ENCODE measurements at places on chromosomes 16 and 17. TPM values are rescaled to one million over a fixed set of nuclear protein-coding genes. Genes with fewer than 3 reads are reported as not detected.
A peak's percentile ranks its signal among the peaks of the same experiment; 100 is the strongest.

The ARHGAP23 gene
- 9.3 TPM for total RNA-seq

GRCh38 chr17:42819939-42820535 lies 4.0 kb downstream of the BECN1 start:
- H3K27ac ChIP-seq = no peak overlapping the region
- no peaks in the 10 kb centered on the region for H3K27me3 ChIP-seq
- H3K4me1 ChIP-seq = no peaks in the 10 kb centered on the region
- H3K36me3 ChIP-seq = peaks cover 35% of the 10 kb centered on the region

- H3K36me3 ChIP-seq = no peaks in the 10 kb centered on the region
- H3K4me3 ChIP-seq = no peak overlapping the region
- no peak overlapping the region for H3K27ac ChIP-seq
- DNase-seq = no peak
- no peaks in the 10 kb centered on the region for H3K4me1 ChIP-seq
Observed at GRCh38 chr16:57970319-57970718, 609 bp downstream of the CNGB1 start.

The MT1G gene
- not detected for total RNA-seq

The GCSH gene
- total RNA-seq = 9.3 TPM

- H3K4me3 ChIP-seq = no peak overlapping the region
- no peak overlapping the region for H3K27ac ChIP-seq
- no peaks in the 10 kb centered on the region for H3K4me1 ChIP-seq
- DNase-seq = no peak
Observed at GRCh38 chr16:17963185-17963836, 373.2 kb downstream of the NPIPA8 start.

DNA sequence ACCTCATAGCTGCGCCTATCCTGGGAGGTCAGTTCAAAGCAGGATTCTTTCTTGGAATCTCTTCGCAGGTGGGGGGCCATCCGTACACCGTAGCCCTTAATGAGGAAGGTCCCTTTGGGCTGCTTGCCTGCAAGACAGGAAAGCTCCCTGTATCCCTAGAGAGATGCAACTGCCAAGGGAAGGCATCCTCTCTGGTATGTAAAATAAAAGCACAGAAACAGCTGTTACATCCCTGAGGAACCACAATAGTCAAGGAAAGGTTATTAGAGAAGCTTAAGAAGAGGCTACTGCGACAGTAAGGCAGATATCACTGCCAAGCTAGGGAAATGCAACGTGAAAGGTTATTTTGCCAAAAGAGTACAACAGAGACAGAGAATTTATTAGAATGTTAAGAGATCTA lies 77.2 kb downstream of the SNX11 start:
- no peak overlapping the region for H3K27ac ChIP-seq
- H3K4me3 ChIP-seq = no peak overlapping the region
- H3K36me3 ChIP-seq = no peaks in the 10 kb centered on the region
- no peaks in the 10 kb centered on the region for H3K4me1 ChIP-seq
- DNase-seq = no peak
- H3K27me3 ChIP-seq = peaks cover 65% of the 10 kb centered on the region

The ESRP2 gene
- total RNA-seq = under 0.01 TPM

DNA sequence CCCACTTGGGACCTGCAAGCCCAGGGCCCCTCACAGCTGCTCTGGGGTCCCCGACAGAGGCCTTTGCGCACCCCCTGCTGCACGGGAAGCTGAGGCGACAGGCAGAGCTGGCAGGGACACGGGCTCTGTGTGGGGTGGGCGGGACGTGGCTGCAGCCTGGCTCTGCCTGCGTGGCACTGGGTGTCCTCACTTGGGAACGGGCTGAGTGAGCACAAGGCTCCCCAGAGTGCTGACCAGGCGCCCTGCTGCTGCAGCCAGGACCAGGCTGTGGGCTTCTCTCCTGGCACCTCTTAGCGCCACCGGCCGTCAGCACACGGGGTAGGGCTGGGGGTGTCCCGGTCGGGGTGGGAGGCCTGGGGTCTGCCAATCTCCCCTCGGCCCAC lies 6.6 kb downstream of the C1QTNF8 start:
- DNase-seq = no peak
- no peak overlapping the region for H3K4me3 ChIP-seq
- no peak overlapping the region for H3K27ac ChIP-seq
- no peaks in the 10 kb centered on the region for H3K36me3 ChIP-seq
- H3K27me3 ChIP-seq = peaks cover 23% of the 10 kb centered on the region

DNA sequence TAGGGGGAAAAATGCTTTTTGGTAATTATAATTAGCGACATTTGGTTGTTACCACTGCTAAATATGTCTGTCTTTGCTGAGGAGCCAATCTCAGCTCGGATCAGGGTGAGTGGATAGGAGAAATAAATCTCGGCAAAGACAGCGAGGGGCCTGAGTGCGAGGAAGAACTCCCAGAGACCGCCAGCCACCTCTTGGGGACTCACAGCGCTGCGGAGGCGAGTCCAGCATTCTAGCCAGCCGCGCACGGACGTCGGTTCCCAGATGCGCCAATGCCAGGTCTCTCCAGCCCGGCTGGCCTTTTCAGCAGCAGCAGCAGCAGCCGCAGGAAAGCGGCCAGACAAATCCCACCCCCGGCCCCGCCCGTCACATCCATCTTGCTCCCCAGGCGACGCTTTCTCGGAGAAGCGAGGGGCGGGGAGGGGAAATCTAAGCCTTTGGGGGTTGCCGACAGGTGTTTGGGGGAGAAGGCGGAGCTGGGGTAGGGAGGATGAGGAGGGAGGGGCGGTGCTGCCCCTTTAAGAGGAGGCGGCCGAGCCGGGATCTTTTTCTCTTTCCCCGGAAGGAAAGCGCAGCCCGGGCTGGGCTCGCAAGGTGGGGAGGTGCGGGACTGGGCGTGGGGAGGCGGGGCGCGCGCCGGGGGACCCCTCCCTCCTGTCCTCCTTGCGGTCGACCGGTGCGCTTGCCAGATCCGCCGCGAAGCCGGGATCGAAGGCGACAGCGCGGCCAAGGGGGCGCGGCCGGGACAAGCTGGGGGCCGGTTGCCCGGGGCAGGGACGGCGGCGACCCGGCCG lies at the start of gene ITGA3:
Gene ITGA3 (plus strand): TSS at position 685 of the 791 bp plus-strand sequence. CDS start 330 bp downstream, outside the sequence.
- DNase-seq = peak; percentile 85
- no peaks in the 10 kb centered on the region for H3K36me3 ChIP-seq
- no peaks in the 10 kb centered on the region for H3K27me3 ChIP-seq
- peaks cover 53% of the 10 kb centered on the region for H3K4me1 ChIP-seq

The SLFN14 gene
- not detected for total RNA-seq

The HID1 gene
- total RNA-seq = 0.18 TPM

The ABI3 gene
- 1.1 TPM for total RNA-seq

The RNF112 gene
- total RNA-seq = 2.5 TPM

- peaks cover 11% of the 10 kb centered on the region for H3K4me1 ChIP-seq
- H3K4me3 ChIP-seq = no peak overlapping the region
- H3K27ac ChIP-seq = no peak overlapping the region
- no peaks in the 10 kb centered on the region for H3K36me3 ChIP-seq
- H3K27me3 ChIP-seq = no peaks in the 10 kb centered on the region
Observed at GRCh38 chr16:12262454-12263180, 286.1 kb downstream of the SNX29 start.

- H3K27ac ChIP-seq = peak overlapping the region; percentile 95
- no peak overlapping the region for H3K4me3 ChIP-seq
- H3K36me3 ChIP-seq = no peaks in the 10 kb centered on the region
- peak; percentile 99 for DNase-seq
- no peaks in the 10 kb centered on the region for H3K27me3 ChIP-seq
Observed at GRCh38 chr17:40542558-40543411, 22.5 kb downstream of the CCR7 start.

GRCh38 chr17:48850792-48851323 lies 20.0 kb downstream of the CALCOCO2 start:
- DNase-seq = no peak
- H3K27me3 ChIP-seq = no peaks in the 10 kb centered on the region
- H3K4me1 ChIP-seq = no peaks in the 10 kb centered on the region

GRCh38 chr16:14024283-14024682 lies 46.8 kb upstream of the MRTFB start:
- peaks cover 8% of the 10 kb centered on the region for H3K27me3 ChIP-seq
- H3K27ac ChIP-seq = no peak overlapping the region
- no peaks in the 10 kb centered on the region for H3K36me3 ChIP-seq

- DNase-seq = peak; percentile 24
- peak overlapping the region; percentile 36 for H3K4me3 ChIP-seq
- no peaks in the 10 kb centered on the region for H3K27me3 ChIP-seq
- no peaks in the 10 kb centered on the region for H3K36me3 ChIP-seq
Observed at GRCh38 chr17:31550389-31551056, 159.0 kb downstream of the RAB11FIP4 start.

DNA sequence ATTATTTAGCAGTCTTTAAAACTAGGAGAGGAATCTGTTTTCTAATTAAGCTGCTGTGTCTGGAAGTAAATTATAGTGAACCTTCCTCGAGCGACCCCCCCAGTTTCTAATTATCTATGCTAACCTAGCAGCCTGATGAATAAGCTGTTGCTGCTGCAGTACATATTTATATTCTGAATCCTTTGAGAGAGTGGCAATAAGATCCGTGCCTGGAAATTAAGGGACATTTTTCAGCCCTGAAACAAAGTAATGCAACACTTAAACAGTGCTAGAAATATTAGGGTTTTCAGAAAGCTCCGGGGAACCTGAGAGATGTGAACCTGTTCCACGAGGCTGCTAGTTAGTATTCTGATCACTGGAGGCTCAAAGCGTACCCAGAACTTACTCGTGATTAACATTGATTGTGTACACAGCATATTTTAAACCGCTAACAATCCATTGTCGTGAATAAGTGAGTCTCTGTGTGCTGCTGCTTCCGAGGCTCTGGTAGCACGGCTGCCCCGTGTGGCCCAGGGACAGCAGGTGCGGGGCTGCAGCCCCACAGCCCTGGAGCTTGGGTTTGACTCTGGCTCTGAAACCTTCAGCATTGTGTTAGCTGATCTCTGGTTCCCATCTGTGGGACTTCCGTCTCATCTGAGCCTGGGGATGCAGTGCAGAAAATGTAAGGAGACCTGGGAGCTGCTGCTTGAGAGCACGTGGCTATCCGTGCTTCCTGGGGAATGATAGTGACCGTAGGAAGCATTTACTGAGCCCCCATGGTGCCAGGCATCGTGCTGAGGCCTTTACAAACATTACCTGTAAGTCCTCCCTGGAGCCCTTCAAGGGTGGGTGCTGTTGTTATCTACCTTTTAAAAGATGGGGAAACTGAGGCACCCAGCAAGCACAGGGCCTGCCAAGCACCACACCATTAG lies 190.9 kb upstream of the CHMP6 start:
- DNase-seq = no peak
- H3K36me3 ChIP-seq = peaks cover 4% of the 10 kb centered on the region
- H3K27ac ChIP-seq = no peak overlapping the region
- H3K4me1 ChIP-seq = peaks cover 14% of the 10 kb centered on the region
- no peaks in the 10 kb centered on the region for H3K27me3 ChIP-seq
- no peak overlapping the region for H3K4me3 ChIP-seq

GRCh38 chr16:71216714-71217113 lies 13.8 kb downstream of the HYDIN start:
- H3K36me3 ChIP-seq = no peaks in the 10 kb centered on the region
- no peak overlapping the region for H3K27ac ChIP-seq
- H3K4me3 ChIP-seq = no peak overlapping the region
- H3K27me3 ChIP-seq = no peaks in the 10 kb centered on the region
- no peak for DNase-seq

The OR3A3 gene
- not detected for total RNA-seq

GRCh38 chr17:661509-661908 lies 53.1 kb downstream of the VPS53 start:
- H3K27me3 ChIP-seq = no peaks in the 10 kb centered on the region
- DNase-seq = no peak
- peaks cover 25% of the 10 kb centered on the region for H3K36me3 ChIP-seq
- no peaks in the 10 kb centered on the region for H3K4me1 ChIP-seq
- H3K4me3 ChIP-seq = no peak overlapping the region

GRCh38 chr16:24146518-24146917 lies 109.6 kb upstream of the CACNG3 start:
- no peaks in the 10 kb centered on the region for H3K27me3 ChIP-seq
- H3K4me1 ChIP-seq = no peaks in the 10 kb centered on the region
- no peak overlapping the region for H3K27ac ChIP-seq
- no peaks in the 10 kb centered on the region for H3K36me3 ChIP-seq
- no peak for DNase-seq

GRCh38 chr17:1226308-1226707 lies 43.9 kb upstream of the BHLHA9 start:
- no peaks in the 10 kb centered on the region for H3K36me3 ChIP-seq
- H3K27ac ChIP-seq = no peak overlapping the region
- no peak for DNase-seq
- no peaks in the 10 kb centered on the region for H3K4me1 ChIP-seq

DNA sequence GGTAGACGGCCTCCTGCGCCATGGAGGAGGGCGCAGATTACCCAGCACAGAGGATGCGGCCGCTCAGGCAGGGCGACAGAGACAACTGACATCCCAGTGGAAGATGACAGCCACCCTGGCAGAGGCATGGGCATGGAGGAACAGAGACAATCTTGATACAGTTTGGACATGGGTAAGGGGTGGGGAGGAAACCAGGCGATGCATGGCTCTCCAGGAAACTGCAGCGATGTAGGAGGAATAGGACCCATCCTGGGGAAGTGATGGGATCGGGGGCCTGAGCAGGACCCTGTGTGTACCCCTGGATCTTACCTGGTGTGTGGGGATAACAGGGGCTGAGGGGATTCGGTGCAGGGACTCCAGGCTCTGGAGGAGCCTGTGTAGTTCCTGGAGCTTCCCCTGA lies 4.6 kb downstream of the OSBPL7 start:
- peaks cover 61% of the 10 kb centered on the region for H3K36me3 ChIP-seq
- DNase-seq = no peak
- H3K27me3 ChIP-seq = no peaks in the 10 kb centered on the region

The GPR142 gene
- not detected for total RNA-seq

All from IMR-90 (cell line).